Cardiac muscle cell (in vitro differentiated cells and primary cell): ENCODE measurements at places on chromosomes 2 and 18. TPM values are rescaled to one million over a fixed set of nuclear protein-coding genes. Genes with fewer than 3 reads are reported as not detected.

DNA sequence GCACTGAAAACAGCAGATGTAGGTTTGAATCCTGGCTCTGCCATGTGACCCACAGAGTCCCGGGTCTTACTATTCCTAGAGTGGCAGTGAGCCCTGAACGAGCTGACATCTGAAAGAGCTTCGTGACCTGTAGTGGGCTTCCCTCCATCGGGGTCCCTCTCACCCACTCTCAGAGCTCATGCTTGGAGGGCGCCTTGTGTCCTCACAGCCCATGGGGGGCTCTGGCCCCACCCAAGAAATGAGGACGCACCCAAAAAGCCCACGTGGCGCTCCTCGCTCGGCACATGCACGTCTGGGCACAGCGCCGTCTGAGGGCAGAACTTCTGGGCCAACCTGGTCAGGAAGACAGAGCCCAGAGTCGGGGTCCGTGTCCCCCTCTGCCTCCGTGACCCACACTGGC, 23.7 kb downstream of the LBH start:
- H3K4me3 ChIP-seq = no peak overlapping the region
- no peaks in the 10 kb centered on the region for H3K27me3 ChIP-seq
- peaks cover 48% of the 10 kb centered on the region for H3K4me1 ChIP-seq

DNA sequence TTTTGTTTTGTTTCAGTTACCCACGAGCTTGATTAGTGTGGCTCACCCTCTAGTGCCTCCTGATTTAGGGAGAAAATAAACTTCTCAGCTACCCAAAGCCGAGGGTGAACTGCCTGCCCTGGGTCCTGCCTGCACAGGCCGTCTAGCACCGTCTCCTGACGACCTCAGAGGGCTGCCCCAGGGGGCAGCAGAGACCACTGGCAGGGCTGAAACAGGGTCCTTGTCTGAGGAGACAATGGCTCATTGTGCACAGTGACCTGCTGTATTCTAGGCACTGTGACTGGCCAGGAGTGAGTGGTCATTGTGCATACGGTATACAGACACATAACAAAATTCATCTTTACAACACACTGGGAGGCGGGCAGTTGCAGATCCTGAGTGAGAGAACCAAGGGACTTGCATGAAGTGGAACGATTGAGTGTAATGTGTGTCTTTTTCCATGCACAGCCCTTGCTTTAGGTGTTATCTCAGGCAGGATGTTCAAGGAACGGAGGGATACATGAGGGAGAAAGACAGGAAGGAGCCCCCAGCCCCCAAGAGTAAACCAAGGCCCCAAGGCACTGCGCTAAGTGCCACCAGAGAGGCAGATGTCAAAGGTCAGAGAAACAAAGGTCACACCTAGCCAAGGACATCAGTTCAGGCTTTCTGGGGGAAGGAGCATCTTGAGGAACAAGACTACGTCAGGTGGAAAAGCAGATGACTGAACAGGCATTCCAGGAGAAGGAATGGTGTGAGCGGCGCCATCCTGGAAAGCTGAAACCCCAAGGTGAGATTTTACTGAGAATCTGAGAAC, 421.3 kb downstream of the LPIN1 start:
- no peak for DNase-seq
- H3K4me3 ChIP-seq = no peak overlapping the region
- peaks cover 32% of the 10 kb centered on the region for H3K4me1 ChIP-seq
- no peaks in the 10 kb centered on the region for H3K27me3 ChIP-seq

The TRMT61B gene
- 6.3 and 9.3 TPM in 2 replicates for total RNA-seq

The MOCOS gene
- total RNA-seq = 0.60 and 0.85 TPM in 2 replicates

DNA sequence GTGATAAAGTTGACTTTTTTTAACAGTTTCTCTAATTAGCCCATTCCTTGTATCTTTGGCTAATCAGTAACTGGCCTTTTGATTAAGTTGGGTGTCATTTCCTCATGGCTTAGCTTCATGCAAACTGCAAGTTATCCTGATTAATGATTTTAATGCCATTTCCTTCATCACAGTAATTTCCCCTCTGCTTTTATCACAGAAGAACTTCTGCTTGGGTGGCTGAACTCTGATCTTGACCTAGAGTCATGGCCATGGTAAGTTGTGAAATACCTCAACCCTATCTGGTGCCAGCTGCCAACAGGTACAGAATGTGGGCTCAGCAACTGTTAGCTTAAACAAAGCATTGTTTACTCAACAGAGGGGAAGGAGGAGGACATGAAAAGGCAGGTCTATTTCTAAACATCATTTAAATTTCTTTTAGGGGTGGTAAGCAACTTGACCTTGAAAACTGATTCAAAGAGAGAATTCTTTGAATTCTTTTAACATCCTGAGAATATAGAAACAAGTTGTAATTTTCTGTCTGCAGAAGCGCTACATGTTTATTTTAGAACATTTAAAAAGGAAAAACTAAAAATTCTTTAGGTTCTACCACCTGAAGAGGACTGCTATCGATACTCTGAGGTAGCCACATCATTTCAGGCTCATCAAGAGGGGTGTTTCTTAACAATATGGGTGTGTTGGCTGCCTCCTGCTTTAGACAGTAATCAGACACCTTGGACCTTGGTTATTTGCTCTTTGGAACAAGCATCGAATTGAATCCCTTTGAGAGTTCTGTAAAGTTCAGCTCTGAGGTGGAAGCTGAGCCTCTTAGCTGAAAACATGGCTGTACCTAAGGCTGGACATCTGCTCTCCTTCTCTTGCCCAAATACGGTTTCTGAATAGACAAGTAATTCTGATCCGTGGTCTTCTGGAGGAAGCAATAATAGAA, 39.7 kb downstream of the ANXA4 start:
- peaks cover 13% of the 10 kb centered on the region for H3K4me1 ChIP-seq
- H3K36me3 ChIP-seq = no peaks in the 10 kb centered on the region
- no peak overlapping the region for H3K27ac ChIP-seq
- no peak for DNase-seq

DNA sequence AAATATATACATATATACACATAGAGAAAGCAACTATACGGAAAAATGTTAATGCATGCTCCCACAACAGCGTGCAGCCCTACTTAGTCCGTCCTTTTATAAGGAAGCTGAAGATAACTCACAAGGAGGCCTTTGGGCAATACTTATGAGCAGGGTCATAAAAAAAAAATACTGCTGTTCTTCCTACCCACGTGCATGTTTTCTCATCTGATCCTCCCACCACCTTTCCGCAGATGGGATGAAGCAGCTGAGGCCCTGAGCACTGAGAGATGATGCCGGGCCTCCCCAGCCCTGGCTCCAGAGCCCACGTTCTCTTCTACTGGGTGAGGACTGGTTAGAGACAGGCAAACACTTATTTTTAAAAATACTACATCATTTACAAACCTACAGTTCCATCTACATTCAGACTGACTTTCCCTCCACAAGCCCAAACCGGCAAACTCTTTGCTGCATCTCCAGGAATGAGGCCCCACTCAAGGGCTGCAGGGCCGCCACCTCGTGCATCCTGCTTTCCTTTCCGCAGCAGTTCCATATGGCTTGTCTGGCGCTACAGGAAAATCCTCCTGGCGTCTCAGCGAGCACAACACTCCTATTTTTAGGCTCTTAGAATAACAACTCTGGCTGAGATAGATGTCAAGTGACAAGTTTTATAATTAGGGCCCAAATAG, 41.6 kb downstream of the TBC1D8 start:
- H3K27ac ChIP-seq = peak overlapping the region; percentile 36
- no peaks in the 10 kb centered on the region for H3K27me3 ChIP-seq
- no peaks in the 10 kb centered on the region for H3K36me3 ChIP-seq
- H3K4me1 ChIP-seq = peaks cover 46% of the 10 kb centered on the region
- DNase-seq = no peak
- no peak overlapping the region for H3K4me3 ChIP-seq

DNA sequence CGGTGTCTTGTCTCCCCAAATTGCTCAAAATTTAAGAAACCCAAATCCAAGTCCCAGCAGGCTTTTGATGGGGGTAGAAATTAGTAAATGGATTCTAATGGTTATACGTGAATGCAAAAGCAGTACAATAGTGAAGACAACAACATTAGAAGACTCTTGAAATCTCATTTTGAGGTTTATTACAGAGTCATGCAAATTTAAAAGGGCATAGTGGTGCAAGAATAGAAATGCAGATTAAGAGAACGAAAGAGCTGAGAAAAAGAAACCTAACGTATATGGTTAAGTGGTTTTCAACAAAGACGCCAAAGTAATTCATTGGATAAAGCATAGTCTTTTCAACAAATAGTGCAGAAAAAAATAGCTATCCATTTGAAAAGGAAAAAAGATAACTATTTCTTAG, 33.2 kb upstream of the CXXC1 start:
- no peaks in the 10 kb centered on the region for H3K4me1 ChIP-seq
- H3K27me3 ChIP-seq = no peaks in the 10 kb centered on the region
- H3K36me3 ChIP-seq = no peaks in the 10 kb centered on the region
- no peak overlapping the region for H3K4me3 ChIP-seq
- H3K27ac ChIP-seq = no peak overlapping the region

The C2orf81 gene
- 7.6 and 9.5 TPM in 2 replicates for total RNA-seq

DNA sequence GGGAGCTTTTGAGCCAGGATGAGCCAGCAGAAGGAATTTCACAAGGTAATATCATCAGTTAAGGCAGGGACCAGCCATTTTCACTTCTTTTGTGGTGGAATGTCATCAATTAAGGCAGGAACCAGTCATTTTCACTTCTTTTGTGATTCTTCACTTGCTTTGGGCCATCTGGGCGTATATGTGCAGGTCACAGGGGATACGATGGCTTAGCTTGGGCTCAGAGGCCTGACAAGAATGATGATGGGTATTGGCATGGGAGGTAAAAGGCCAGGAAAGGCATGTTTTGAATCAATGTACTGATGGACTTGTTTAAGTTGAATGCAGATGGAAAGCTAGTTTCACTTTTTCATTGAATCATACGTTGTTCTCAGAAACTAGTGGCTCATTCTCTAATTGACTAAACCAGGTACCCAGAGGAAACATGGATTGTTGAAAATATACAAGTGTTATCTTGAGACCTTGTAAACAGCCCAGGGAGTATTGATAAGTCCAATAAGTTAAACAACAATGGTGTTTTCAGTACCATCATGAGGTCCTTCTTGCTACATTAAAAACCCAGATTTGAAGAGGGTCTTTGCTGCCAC, 1672.5 kb upstream of the DDX18 start:
- no peak overlapping the region for H3K27ac ChIP-seq
- H3K4me3 ChIP-seq = no peak overlapping the region
- H3K4me1 ChIP-seq = no peaks in the 10 kb centered on the region
- H3K27me3 ChIP-seq = no peaks in the 10 kb centered on the region

The DSG3 gene
- not detected in 2 replicates for total RNA-seq

The FHOD3 gene
- total RNA-seq = 262 and 347 TPM in 2 replicates

- H3K4me1 ChIP-seq = peaks cover 4% of the 10 kb centered on the region
- no peak for DNase-seq
- no peak overlapping the region for H3K27ac ChIP-seq
- H3K36me3 ChIP-seq = no peaks in the 10 kb centered on the region
- H3K27me3 ChIP-seq = no peaks in the 10 kb centered on the region
- no peak overlapping the region for H3K4me3 ChIP-seq
These were observed 272.5 kb upstream of the PXDN start for GRCh38 chr2:2016651-2017311.

GRCh38 chr2:173216668-173217067, 138.0 kb upstream of the CDCA7 start:
- peaks cover 16% of the 10 kb centered on the region for H3K36me3 ChIP-seq
- DNase-seq = no peak
- H3K27me3 ChIP-seq = no peaks in the 10 kb centered on the region
- H3K4me1 ChIP-seq = peaks cover 16% of the 10 kb centered on the region

The SLC5A7 gene
- total RNA-seq = 0.04 and 0.06 TPM in 2 replicates

The ERMN gene
- 0.80 TPM in 1 of 2 replicates, not detected in the other for total RNA-seq

GRCh38 chr2:55899881-55900280, 23.7 kb downstream of the EFEMP1 start:
- no peak overlapping the region for H3K4me3 ChIP-seq
- no peaks in the 10 kb centered on the region for H3K4me1 ChIP-seq
- DNase-seq = no peak
- H3K27ac ChIP-seq = no peak overlapping the region

The NFATC1 gene
- total RNA-seq = 7.5 and 10.8 TPM in 2 replicates
